ENCODE measurements at places on chromosomes 7 and 10. TPM values are rescaled to one million over a fixed set of nuclear protein-coding genes. Genes with fewer than 3 reads are reported as not detected.

Gene GIMAP6
- 20.5 TPM for polyA plus RNA-seq

Gene ABCB1
- polyA plus RNA-seq = 6.6 TPM

Gene AOAH
- polyA plus RNA-seq = 47.1 TPM

Gene ANKRD61
- 0.21 TPM for polyA plus RNA-seq

Gene BAZ1B
- polyA plus RNA-seq = 18.7 TPM

Gene SUV39H2
- polyA plus RNA-seq = 4.2 TPM

Gene TMEM140
- polyA plus RNA-seq = 13.6 TPM

Gene ANXA11
- 152 TPM for polyA plus RNA-seq

Gene RNF32
- 3.1 TPM for polyA plus RNA-seq

Gene MTG1
- 59.4 TPM for polyA plus RNA-seq

Gene SUMF2
- 98.7 TPM for polyA plus RNA-seq

Gene MYH16
- 0.09 TPM for polyA plus RNA-seq

Gene SYNPO2L
- polyA plus RNA-seq = 0.21 TPM

Gene UNCX
- 0.07 TPM for polyA plus RNA-seq

GRCh38 chr10:28331066-28331465 lies 28.2 kb upstream of the MPP7 start:
- DNase-seq = no peak

- no peak for DNase-seq
Observed at GRCh38 chr7:1290679-1291356, 58.1 kb downstream of the UNCX start.

DNA sequence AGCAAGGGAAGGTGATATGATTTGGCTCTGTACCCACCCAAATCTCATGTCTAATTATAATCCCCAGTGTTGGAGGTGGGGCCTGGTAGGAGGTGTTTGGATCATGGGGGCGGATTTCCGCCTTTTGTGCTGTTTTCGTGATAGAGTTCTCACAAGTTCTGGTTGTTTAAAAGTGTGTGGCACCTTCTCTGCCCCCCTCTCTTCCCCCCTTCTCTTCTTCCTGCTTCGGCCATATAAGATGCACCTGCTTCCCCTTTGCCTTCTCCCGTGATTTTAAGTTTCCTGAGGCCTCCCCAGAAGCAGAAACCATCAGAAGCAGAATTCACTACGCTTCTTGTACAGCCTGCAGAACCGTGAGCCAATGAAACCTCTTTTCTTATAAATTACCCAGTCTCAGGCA lies 21.1 kb downstream of the BTRC start:
- peak; percentile 29 for DNase-seq

- DNase-seq = no peak
Observed at GRCh38 chr7:158568974-158569857, 18.4 kb downstream of the PTPRN2 start.

GRCh38 chr10:126094537-126094936 lies 198.2 kb downstream of the FANK1 start:
- DNase-seq = no peak

GRCh38 chr7:27064159-27064558 lies 31.6 kb downstream of the HOXA1 start:
- no peak for DNase-seq

DNA sequence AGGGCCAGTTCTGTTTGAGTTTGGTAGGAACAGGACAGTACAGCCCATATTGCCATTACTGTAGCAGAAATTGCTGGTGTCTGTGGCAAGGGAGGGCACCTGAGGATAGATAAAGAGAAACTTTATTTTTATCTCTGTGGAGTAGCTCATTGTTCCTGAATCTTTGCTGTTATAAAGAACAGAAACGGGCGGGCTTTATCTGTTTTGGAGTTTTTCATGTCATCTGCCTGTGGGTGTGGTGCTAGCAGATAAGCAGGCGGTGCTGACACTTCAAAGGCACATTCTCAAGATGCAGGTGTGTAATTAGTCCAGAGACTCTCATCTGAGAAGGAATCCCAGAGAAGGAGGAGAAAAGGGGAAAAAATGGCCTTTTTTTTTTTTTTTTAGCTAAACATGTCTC lies 11.5 kb downstream of the ZNF273 start:
- no peak for DNase-seq

- no peak for DNase-seq
Observed at GRCh38 chr10:123301077-123301857, 147.1 kb downstream of the BUB3 start.

- no peak for DNase-seq
Observed at GRCh38 chr7:127976056-127976737, 55.0 kb downstream of the LRRC4 start.

DNA sequence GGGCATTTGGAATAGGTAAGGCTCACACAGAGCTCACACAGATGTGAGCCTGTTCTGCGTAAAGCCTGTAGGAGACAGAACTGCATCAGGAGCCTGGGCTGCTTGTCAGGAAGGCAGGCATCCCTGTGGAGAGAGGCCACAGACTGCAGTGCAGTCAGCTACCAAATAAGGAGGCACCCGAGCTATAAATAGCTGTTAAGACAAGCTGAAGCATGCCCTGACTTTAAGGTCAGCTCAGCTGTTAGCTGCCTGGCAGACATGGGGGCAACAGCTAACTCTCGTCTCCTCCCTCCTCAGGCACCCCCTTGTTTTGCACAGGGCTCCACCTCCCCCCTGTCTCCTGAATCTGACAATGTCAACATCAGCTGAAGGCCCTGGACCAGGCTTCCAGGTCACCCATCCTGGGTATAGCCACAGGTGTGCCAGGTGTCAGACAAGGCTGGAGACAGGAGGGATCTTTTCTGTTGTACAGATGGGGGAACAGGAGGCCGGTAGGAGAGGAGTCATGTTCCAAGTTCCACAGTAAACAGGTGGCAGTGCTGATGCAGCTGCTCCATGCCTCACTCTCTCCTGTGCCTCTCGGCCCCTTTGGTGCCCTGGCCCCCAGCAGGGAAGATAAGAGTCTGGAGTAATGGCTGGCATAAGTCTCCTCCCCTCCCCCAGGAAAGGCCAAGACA lies 27.6 kb upstream of the MKRN1 start:
- DNase-seq = no peak

GRCh38 chr7:47344171-47344955 lies 237.5 kb downstream of the TNS3 start:
- DNase-seq = no peak

DNA sequence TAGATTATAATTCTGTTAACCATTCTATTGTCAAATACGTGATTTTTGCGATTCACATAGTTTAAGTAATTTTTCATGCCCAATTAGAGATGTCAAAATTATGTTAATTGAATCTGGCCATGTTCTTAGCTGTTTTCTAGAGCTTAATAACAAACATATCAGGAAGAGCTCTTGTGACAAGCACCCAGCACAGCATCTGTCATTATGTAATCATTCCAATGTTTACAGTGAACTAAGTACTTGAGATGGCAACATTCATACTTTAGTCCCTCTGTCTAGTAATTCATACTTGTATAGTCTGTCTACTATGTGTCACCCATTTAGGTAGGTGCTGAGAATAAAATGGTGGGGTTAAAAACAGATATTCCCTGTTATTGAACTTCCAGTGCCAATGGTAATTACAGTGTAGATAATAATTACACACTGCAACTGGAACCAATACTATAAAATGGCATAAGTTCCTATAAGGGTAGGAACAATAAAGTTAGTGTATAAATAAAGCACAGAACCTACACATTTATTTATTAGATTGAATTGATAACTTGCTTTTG lies 55.2 kb downstream of the ZEB1 start:
- no peak for DNase-seq

DNA sequence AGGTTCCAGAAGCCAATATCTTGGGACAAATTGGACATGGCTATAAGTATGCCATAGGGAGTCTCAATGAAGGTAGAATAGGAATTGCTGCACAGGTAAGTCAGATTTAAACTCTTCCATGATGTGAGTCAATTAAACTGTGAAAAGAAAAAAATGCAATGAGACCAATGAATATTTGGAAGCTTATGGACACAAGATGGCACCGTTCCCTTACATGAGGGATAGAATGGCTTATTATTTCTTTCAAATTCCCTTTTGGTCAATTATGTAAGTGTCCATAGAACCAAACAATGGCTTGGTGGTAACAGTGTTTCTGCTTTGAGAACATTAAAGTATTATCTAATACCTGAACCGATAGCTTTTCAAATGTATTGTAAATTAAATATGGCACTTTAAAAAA lies 35.6 kb downstream of the ACADSB start:
- no peak for DNase-seq

DNA sequence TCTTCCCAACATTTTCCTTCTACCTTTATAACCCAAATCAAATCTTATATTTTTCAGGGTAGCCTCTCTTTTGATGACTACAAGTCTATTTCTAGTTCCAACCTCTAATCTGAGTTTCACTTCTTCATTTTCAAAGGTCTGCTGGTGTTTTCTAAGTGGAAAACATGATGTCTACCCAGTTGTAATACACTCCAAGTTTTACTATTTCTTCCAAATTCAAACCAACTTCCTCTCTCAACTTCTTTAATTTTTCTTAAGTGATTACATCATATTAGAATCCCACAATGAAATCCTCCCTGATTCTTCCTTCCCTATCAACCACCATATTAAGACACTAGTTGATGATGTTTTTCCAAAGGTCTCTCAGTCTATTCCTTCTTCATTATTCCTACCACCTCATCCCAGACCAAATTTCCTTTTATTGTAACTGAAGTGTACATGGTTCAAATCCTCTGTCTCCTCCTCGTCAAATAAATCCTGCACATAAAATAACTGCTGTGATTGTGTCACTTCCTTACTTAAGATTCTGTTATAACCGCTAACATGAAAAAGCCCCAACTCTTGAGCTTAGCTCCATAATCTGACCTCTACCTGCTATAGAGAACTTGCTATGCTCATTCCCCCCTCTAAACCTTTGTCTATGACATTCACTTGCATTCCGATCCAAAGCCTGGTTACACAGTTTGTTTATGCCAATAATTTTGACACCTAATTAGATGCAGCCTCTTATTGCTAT lies 12.7 kb downstream of the TAS2R38 start:
- DNase-seq = no peak

DNA sequence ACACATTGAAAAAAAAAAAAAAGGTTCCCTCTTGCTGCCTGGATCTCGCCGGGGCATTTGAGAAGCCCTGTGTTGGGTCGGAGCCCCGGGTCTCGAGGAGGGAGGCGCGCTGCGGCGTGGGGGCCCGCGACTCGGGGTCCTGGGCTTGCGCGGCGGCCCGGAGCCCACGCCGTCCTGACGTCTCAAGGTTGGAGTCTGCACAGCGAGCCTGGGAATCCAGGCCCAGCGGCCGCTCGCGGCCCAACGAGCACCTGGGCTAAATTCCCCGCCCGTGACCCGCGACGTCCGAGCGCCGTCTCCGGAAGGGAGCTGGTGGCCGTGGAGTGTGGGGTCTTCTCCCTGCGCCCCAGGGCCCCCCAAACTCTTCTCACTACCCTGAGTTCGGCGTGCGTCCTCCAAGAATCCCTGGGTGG lies 1.4 kb upstream of the CTBP2 start:
- DNase-seq = no peak

- no peak for DNase-seq
Observed at GRCh38 chr10:77643795-77644468, 6.3 kb upstream of the KCNMA1 start.

- DNase-seq = no peak
Observed at GRCh38 chr7:23020742-23021401, 6.9 kb upstream of the HYCC1 start.

- DNase-seq = no peak
Observed at GRCh38 chr7:43248961-43249822, 136.7 kb downstream of the HECW1 start.

DNA sequence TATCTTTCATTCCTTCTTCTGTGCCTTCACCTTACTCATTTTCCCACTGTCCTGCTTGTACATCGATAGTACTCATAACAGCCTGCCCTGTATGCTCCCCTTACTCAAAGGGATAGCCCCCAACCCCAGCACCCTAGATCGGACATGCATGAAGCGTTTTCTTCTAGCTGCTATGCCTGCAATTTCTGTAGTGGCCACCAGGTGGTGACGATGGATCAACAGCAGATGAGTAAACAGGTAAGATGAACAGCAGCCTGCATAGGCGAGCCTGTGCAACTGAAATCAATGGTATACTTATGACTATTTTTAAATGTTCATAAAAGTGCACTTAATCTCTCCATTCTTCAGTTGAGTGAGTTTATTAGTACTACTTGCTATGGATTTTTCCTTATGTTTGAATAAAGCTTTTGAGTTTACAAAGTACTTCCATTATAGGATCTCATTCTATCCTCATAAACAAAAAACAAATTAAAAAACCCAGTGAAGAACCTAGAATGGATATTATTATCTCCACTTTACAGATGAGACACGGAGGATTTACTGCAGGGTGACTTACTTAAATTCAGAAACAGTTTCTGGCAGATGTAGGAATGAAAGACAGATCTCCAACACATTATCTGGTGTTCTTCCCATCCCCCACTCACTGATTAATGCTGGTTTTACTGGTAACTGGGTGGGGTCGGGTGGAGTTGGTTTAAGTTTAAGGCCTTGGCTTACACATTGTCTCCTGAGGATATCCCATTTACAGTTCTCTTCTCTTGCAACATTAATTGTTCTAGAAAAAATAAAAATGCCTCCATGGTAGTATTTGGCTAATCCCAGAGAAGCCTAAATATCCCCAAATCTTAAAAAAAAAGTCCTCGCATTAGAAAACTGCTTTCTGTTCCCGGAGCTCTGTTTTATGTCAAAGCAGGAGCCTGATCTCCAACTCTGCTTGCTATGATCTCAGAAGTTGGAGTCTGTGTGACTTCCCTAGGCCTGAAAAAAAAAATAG lies 222.1 kb downstream of the GLI3 start:
- no peak for DNase-seq

DNA sequence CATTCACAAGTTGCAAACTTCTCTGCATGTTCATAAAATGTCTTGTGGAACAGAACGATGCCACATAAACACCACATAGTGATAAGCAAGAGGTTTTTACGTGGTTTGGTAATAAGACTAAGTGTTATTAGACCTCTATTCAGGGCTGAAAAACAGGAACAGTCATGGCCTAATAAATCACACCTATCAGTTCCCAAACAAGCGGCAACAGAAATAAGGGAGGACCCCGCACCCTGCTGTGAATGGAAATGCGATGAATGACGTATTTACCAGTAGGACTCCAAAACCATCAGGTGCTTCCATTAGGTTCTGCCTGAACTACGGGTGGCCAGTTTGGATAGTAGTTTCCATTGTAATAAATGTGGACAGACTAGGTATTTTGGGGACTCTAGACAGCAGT lies 129.1 kb downstream of the TAX1BP1 start:
- DNase-seq = no peak

DNA sequence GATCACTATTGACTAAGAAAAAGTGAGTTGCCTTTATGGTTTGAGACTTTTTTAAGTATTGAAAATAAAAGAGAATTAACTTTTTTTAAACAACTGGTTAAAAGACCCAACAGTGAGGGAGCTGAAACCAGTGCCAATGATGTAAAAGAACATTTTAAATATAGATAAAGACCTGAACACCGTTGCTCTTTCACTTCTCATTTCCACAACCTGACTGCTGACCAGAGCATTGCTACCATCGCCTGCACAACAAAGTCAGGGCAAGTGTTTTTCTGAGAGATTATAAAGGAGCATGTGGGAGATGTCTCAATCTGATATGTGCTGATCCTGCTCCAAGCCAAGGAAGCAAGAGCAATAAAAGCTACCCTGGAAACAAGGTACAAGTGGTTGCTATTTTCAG lies 34.7 kb downstream of the IMMP2L start:
- DNase-seq = no peak

- no peak for DNase-seq
Observed at GRCh38 chr7:135368416-135369186, 135.0 kb downstream of the STRA8 start.

- no peak for DNase-seq
Observed at GRCh38 chr10:77724820-77725219, 87.2 kb upstream of the KCNMA1 start.
